ENCODE measurements at places on chromosomes 4 and X.

DNA sequence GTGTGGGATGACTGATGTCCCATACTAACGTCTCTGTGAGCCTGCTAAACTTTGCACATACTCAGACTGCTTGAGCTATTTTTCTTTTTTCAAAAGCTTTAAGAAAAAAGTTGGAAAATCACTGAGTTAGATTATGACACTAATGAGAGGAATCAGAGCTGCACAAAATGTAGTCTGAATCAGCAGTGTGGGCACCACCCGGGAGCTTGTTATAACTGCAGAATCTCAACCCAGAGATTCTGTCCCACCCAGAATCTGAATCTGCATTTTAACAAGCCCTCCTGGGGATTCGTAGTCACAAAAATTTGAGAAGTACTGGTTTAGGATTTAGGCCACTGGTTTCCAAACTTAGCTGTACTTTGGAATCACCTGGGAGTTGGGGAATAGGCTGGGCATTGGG lies 102.1 kb upstream of the MID1IP1 start:
- no peak for DNase-seq

- no peak for DNase-seq
Measured at GRCh38 chr4:99664716-99665115, 7.1 kb upstream of the C4orf54 start.

DNA sequence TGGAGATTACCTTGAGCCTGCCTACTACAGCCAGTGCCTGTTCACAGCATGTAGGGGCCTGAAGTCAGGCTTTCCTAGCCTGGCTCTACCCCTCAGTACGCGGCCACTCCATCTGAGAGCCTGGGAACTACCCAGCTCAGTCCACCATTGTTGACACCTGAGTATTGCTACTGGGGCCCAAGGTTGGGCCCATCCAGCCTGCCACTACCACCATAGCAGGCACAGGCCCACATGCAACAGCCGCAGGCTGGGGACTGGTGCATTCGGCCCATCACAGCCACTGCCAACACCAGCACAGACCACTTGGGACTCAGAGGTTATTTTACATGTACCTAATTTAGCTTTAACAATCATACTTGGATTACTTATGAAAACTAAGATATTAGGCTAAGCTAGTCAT lies 314.0 kb downstream of the GALNTL6 start:
- no peak for DNase-seq

DNA sequence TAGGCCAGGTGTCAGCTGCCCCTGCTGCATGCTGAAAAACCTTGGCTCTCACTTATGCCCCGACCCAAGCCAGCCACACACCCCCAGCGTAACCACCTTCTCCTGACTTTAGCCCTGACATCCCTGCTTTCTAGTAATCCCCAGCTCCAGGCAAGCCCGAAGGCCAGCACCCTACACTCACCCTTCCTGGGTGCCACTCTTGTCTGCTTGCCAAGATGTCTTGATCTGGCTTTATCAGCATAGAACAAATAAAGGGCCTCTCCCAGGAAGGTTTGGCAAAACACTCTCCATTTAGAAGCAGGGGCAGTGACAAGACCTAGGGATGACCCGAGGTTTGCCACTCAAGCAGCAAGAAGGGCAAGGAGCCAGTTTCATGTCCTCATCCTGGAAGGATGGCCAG lies 6.8 kb upstream of the MAP9 start:
- DNase-seq: no peak

GRCh38 chrX:127552571-127552970 lies 499.6 kb downstream of the ACTRT1 start:
- no peak for DNase-seq

DNA sequence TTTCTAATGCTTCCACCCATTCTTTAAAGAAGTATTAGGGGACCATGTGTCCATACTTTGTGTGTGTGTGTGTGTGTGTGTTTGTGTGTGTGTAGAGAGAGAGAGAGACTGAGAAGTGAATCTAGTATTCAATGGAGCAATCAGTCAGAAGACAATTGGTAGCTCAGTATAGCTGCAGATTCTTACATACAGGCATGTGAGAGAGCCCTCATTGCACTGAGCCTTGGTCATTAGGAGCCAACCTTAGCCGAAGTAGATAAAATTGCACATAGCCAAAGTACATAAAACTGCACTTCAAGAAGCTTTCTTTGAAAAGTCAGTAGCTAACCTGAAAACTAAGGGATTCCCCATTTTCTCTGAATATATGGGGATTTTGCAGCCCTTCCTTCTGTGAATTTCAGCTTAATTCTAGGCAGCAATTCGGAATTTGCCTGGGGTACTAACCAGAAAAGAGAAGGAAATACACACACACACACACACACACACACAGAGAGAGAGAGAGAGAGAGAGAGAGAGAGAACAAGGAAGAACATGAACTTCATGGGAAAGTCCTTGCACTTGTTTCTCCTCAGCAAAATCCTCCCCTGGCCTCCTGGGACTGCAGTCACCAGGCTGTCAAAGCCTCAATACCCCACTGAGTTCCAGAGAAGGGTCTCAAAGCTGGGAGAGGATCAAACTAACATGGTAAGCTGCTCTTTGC lies 1.7 kb upstream of the PRDM8 start:
- no peak for DNase-seq

DNA sequence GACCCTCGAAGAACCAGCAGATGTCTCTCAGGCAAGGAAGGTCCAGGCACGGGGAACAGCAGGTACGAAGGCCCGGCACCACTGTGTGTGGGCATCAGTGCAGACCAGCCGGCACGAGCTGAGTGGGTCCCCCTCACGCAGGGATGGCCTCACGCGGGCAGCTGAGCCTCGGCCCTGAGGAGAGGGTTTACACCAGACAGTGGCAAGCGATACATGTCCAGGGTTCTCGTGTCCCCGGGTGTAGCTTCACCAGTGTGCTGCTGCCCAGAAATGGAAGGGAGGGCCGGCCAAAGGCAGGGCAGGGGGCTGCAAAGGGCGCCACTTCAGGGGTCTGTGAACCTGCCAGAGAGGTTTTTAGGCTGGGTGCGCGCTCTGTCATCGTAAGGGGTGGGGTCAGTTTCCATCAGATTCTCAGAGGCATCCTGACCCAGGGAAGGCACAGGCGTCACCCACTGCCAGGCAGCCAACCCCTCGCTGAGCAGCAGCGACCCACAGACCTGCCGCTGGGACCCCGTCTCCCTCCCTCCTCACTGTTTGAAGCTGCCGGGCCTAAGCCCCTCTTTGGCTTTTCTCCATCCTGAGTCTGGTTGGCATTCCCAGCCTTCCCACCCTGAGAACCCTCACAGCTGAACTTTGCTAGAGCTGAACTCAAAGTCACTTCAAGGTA lies 107.0 kb downstream of the CPZ start:
- no peak for DNase-seq

- DNase-seq: no peak
Measured at GRCh38 chr4:8674311-8674885, 81.8 kb downstream of the CPZ start.

DNA sequence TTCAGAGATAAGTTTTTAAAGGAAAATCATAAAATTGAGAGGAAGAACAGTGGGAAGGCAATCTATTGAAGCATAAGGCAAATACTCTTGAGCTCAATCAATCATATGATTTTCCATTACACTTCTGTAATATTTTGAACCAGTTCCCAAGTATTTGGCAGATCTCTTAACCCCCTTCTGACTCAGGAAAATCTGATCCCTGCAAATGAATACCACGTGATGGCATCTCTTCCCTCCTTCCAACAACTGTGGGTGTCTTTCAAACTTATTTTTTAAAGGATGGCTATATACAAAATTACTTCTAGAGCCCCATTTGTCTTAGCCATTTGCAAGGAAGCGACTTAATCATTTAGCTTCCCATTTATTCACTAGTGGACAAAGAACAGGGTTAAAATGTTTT lies 41.9 kb downstream of the AMOT start:
- no peak for DNase-seq

DNA sequence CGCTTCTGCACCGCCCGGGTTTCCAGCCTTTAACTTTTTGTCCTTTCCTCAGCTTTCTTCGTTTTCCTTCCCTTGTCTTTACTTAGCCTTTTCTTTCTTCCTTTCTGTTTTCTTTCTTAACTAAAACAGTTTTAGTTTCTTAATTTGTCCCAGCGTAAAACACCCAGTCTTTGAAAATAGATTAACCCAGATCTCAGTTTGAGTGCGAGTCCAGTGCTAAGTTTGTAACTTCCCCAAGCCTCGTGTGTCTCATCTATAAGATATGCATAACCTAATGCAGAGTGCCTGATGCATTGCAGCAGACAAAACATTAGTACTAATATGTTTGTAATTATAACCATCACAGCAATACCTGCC lies 460 bp upstream of the GEMIN8 start:
- no peak for DNase-seq

DNA sequence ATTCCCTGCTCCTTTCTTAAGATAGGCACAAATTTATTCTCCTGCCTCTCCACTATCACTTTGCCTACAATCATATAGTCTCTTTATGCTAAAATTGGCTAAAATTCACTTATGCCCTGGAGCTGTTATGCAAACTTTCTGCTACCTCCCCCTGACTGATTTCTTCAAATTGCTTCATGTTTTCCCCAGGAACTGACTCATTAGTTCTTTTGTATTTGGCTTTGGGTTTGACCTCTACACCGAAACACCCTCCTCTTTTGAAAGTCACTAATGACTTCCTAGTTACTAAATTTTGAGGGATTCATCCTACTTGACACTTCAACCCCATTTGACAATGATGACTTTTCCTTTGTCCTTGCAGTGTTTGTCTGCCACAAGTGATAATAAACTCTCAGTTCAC lies 222.6 kb downstream of the NDST4 start:
- no peak for DNase-seq

GRCh38 chr4:181820553-181820952 lies 422.6 kb upstream of the TENM3 start:
- DNase-seq: no peak

Measured in pancreas (tissue), 10 donors.